ENCODE measurements at places on chromosomes 1 and 21. TPM values are rescaled to one million over a fixed set of nuclear protein-coding genes. Genes with fewer than 3 reads are reported as not detected.

GRCh38 chr1:165773324-165773965, 4.8 kb upstream of the TMCO1 start:
- DNase-seq, result no peak

DNA sequence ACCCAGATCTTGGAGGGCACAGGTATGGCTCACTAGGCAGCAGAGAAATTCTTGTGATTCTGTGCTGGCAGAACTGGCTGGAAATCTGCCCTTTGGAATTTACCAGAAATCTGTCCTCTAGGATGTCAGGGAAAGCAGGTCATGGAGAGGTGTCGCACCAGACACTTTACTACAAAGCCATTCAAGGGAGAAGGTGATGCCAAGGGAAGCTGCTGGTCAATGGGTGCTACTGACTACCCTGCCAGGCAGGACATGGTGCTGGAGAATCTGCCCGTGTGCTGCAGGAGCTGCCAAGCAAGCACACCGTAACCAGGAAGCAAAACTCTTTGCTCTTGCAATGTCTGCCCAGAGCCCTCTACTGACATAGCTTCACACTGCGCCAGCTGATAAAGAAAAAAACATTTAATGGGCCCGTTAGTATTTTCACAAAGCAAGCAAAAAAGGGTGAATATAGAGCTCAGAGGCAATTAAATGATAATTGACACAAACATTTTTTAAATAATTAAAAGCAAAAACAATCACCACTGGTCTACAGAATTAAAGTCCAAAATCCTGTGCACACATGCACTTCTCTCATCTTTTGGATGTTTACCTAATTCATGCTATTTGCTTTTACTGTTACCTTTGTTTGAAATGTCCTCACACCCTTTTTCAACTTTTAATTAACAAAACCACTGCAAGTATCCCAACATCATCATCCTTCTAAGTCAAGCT, 7.2 kb upstream of the FBXO28 start:
- DNase-seq, result no peak

The FAM151A gene
- not detected for polyA plus RNA-seq

DNA sequence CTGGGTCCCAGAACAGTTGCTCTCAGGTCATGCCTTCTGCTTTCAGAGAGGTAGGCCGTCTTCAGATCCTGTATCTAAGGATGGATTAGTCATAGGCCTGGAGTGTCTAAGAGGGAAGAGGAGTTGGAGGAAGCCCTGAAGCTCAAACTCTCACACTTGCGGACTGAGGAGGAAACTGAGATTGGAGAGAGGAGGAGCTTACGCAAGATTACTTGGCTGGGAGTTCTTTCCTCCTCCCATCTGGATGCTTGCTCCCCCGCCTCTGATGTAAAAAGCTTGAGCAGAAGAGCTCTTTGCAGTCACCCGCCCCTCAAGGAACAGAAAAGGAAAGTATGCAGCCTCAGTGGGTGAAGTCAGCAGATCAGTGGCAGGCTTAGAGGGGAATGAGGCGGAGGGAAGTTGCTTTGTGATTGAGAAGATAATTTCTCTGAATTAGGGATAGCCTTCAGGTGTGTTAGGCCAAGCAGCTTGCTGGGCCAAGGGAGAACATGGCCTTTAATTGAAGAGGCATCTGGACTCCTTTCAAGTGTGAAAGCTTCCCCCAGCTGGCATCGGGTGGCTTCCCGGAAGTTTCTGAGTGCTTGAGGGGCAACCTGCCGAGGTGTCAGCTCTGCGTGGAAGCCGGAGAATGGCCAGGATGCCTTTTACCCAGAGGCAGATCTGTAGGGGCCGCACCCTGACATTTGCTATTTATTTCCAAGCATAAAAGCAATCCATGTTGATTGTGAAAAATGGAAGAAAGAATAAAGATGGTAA, 6.6 kb downstream of the ADORA1 start:
- DNase-seq, result no peak

The AADACL4 gene
- not detected for polyA plus RNA-seq

The MMP23B gene
- 3.4 TPM for polyA plus RNA-seq

DNA sequence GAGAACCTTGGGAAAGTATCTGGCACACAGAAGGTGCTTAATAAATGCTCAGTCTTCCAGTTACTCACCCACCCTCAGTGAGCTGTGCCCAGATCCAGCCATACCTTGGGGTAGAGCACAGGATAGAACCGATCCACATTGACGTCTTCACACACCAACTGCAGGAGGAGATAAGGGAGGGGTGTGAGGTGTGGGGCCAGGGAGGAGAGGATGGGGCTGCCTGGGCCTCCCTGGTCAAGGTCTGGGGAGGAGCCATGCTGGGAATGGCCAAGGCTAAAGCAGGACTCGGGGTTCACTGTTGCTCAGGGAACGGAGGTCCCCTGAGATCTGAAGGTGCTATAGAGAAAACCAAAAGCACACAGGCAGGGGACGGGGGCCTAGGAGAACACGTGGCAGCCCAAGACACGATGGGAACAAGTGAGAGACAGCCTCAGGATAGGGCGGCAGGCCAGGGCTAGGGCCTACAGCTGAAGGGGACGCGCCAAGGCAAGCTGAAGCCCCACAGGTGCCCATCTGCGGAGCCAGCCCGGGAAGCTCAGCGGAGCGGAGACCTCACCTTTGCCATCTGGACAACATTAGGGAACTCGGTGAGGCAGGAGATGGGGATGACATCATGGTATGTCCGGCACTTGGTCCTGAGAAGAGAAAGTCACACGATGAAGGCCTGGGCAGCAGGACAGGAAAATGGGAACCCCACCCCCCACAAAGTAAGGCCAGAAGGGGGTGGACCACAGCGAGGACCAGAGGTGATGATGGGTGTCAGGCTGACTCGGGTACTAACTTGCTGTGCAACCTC, 55.9 kb downstream of the RAP1GAP start:
- no peak for DNase-seq

DNA sequence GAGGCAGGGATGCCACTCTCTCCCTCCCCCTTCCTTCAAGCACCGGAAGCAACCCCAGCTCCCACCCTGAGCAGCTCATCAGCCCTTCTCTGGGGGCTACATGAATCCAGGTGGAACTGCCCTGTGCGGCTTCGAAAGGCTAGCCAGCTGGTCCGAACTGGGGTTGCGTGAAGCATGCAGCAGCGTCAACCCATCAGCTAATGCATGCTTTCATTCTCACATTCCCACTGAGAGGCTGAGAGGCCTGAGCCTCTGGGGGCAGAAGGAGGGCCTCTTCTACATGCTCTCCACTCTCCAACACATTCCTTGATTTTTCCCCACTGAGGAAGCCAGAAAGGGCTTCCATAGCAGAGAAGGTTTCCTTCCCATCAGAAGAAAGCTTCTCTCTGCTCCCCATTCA, 5.6 kb downstream of the RXRG start:
- DNase-seq, result no peak

- DNase-seq, result no peak
Measured at GRCh38 chr1:31707711-31708110, 3.9 kb upstream of the COL16A1 start.

The SNAP47 gene
- polyA plus RNA-seq, result 47.4 TPM

The PERM1 gene
- not detected for polyA plus RNA-seq

GRCh38 chr1:37691497-37692077, 729 bp upstream of the CDCA8 start:
- DNase-seq, result peak; percentile 51

- no peak for DNase-seq
Measured at GRCh38 chr21:42829954-42830353, 49.4 kb downstream of the WDR4 start.

- peak; percentile 36 for DNase-seq
Measured at GRCh38 chr1:156726549-156727226, 1.6 kb upstream of the METTL25B start.

GRCh38 chr1:78231477-78231876, 185.7 kb downstream of the GIPC2 start:
- DNase-seq, result no peak

GRCh38 chr1:17586172-17586964, 46.9 kb downstream of the ARHGEF10L start:
- DNase-seq, result no peak

DNA sequence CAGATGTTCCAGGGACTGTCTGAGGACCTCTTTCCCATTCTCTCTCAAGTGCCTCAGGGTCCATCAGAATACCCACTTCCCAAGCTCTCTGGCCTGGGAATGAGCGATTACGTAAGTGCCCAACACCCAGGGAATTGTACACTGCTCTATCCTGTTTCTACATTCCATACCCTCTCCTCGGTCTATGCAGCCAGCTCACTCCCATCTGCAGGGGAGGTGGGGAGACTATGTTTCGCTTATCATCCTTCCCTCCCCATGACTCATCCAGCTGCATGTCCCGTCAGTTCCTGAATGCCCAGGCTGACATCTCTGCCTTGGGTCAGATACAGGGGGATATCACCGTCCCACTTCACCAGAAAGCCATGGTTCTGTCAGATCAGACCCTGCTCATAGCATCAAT, 34.5 kb upstream of the CD1D start:
- DNase-seq, result no peak

DNA sequence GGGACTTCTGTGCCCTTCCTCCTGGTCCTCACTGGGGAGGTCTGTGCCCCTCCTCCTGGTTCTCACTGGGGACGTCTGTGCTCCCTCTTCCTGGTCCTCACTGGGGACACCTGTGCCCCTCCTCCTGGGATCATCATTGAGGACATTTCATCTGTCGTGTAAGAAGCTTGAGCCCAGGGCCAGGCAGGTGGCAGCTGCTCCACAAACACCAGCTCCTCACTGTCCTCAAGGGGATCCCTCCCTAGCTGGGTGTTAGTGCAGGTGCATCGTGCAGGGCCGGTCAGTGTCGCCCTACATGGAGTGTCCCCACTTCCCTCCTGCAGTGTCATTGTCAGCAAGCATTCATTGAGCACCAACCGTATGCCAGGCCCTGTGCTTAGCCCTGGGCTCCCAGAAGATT, 312.7 kb downstream of the PTPRU start:
- no peak for DNase-seq

The TRAPPC3 gene
- polyA plus RNA-seq, result 117 TPM

GRCh38 chr1:1760345-1760650, 18.0 kb downstream of the NADK start:
- no peak for DNase-seq

The WDR3 gene
- polyA plus RNA-seq, result 30.1 TPM

DNA sequence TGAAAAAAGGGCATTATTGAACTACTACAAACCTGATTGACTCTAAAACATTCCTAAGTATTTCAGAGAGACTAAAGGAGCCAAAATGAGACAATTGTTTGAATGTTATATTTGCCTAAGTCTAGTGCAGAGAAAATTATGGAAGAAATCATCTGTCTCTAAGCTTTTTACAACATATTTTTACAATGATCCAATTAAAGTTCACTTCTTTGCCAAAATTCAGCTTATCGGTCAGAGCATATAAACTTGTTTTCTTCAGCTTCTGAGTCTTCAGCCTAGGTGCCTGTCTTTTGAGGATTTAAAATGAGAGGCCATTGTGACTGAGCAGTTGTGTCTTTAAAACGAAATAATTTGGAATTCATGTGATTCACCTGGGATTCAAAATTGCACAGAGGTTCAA, 181.2 kb upstream of the SGIP1 start:
- no peak for DNase-seq

The EXTL1 gene
- polyA plus RNA-seq, result not detected

The C21orf58 gene
- polyA plus RNA-seq, result 0.62 TPM

The CRYBG2 gene
- polyA plus RNA-seq, result 1.9 TPM

- no peak for DNase-seq
Measured at GRCh38 chr1:109730666-109731065, 10.2 kb downstream of the GSTM3 start.

DNA sequence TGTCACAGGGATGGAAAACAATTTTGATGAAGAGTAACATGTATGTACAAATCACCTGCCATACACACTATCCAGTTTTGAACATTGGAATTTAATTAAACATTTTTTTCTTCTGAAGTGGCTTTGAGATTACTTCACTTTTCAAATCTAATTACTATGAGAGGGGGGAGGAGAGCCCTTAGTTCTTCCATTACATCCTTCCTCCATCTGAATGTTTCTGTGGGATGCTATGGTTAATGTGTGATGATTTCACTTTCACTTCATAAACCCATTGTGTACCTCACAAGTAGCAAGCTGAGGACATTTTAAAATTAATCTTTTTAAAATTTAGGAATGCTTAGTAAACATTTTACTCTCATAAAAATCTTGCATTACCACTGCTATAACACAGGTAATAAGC, 156.9 kb downstream of the RUNX1 start:
- DNase-seq, result peak; percentile 7

The SPRR2B gene
- polyA plus RNA-seq, result not detected

DNA sequence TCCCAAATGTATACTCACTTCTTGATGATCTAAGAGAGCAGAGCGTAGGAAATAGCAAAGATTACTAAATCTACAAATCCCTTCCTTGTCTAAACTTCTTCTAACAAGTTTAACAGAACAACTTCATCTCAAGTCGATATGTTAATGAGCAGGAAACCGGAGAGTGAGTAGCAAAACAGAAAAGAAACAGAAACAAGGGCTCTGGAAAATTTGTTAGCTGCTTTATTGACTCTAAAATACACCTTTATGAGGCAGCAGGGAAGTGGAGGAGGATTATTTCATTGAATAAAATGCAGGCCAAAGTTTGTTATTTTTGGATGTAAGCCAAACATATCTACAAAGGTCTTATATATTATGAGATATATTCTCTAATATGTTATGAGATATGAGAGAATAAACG, 192.4 kb downstream of the LRRIQ3 start:
- no peak for DNase-seq

The CLIC4 gene
- 0.18 TPM for polyA plus RNA-seq

The MARK1 gene
- polyA plus RNA-seq, result not detected

GRCh38 chr1:23581219-23581618, 21.9 kb upstream of the ID3 start:
- no peak for DNase-seq

The SLC9C2 gene
- polyA plus RNA-seq, result not detected

The CENPF gene
- 0.77 TPM for polyA plus RNA-seq

DNA sequence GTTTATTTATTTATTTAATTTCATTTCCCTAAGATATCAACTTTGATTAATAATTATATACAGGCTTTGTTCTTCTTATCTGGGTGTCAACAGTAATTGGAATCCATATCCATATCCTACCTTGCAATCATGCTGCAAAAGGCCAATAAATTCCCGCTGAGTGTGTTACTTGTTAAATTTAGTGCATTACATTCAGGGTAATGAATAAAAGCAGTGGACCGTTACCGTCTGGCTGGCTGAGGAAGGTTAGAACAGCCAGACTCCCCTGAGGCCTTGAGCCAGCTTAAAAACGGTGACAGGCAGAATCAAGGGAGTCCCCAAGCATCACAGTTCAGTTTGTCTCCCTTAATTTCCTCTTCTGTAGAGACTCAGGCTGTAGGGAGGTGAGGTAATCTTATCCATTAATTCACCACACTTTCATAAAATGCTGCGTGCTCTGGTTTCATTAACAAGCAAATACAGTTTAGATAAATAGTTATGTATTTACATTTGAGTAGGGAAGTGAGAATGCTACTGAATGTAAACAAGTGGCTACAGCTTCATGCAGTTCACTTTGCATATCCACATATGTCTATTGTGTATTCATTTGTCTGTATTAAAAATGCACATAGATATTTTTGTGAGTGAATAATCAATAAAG, 888.2 kb upstream of the CXADR start:
- no peak for DNase-seq

GRCh38 chr1:180908074-180908765, 4.5 kb upstream of the KIAA1614 start:
- DNase-seq, result no peak

GRCh38 chr1:94783342-94784189, 36.6 kb upstream of the SLC44A3 start:
- DNase-seq, result no peak
